ENCODE measurements at places on chromosomes 1 and 21.

- no peak for DNase-seq
Observed at GRCh38 chr21:26753822-26754221, 91.4 kb downstream of the ADAMTS1 start.

DNA sequence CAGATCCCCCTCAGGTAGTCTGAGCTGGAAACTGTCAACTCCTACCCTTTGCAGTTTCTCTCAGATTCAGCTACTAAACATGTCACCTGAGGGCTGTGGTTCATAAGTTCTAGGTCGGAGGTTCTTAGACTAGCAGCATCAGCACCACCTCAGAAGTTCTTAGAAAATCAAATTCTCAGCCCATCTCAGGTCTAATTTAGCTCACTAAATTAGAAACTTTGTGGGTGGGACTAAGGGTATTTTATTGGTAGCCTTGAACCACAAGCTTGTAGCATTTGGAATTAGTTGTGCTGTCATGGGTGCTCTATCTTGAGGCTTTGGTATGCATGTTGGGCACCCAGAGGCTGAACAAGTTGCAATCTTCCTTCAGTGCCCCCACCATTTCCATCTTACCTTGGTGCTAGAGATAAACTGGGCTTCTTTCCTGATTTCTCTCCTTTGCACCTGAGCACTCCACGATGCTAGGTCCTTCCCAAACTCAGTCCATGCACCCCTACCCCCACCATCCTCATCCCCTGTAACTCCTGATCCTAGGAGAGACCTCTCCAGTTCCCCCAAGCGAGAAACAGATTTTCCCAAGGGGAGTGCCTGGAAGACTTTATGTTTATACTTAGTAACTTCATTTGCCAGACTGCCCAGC lies 54.2 kb downstream of the S1PR1 start:
- DNase-seq, result no peak

- no peak for DNase-seq
Observed at GRCh38 chr1:60224523-60224922, 151.0 kb upstream of the C1orf87 start.

DNA sequence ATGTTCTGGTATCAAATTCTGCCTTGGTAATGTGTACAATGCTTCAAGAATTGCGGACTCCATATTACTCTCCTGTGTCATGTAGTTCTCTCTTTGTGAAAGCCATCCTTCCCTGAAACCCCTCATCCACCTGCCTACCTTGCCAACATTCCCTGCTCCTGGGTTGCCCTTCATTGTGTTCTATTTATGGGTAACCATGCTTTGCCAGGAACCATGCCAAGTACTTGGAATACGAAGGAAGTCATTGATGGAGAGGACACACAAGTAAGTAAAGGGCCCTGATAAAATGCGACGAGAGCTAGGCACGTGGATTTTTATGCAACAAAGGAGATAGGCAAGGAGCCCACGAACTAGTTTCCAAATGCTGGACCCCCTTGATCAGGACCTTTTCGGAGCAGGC lies 300.8 kb downstream of the DISC1 start:
- no peak for DNase-seq

- no peak for DNase-seq
Observed at GRCh38 chr1:147272042-147272441, 29.6 kb downstream of the CHD1L start.

GRCh38 chr1:207910591-207911354 lies at the start of gene CD34:
Gene CD34, minus strand, starts transcription at chr1:207911125. Its CDS starts 45 bp downstream, at chr1:207911080.
- DNase-seq, result peak; percentile 94

GRCh38 chr1:1629430-1630190 lies 2.4 kb upstream of the MMP23B start:
- DNase-seq, result peak; percentile 29

DNA sequence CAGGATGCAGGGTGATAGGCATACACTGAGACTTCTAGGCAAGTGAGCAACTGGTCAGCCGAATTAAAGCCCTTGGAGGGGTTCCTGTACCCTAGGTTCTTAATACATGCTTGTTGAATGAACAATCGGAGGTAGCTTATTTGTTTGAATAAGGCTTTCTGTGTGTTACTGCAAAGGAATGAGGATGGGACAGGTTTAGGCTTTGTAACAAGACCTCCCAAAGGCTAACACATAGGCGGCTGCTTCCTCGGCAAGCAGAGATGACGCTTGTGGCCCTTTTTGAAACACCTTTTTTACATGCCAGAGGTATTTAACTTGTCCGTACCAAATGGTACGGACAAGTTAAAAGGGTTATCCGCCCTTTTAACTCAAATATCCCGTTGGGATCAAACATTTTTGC lies 511.6 kb downstream of the KIF26B start:
- no peak for DNase-seq

DNA sequence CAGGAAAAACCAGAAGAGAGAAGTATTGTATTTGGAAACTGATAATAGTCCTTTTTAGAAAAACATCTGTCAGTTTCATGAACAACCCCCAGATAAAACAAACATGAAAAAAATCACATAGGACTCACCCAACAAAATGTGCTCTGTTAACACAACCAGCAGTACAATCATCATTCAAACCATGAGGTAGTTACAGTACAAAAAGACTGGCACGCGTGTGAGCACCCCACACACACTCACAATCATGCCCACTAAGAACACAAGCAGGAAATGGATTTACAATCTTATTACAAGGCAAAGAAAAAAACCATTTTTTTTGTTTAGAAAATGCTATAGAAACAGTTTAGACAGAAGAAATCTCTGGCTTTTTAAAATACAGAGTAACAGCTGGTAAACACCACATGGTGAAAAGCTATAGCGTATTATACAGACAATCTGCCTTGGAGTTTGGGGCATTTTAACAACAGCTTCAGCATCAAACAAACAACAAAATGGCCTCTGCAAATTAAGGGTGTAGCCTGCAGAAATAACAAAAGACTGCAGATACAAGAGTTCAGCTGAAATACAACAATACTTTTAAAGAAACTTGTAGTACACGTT lies 180.0 kb downstream of the CDC7 start:
- no peak for DNase-seq

DNA sequence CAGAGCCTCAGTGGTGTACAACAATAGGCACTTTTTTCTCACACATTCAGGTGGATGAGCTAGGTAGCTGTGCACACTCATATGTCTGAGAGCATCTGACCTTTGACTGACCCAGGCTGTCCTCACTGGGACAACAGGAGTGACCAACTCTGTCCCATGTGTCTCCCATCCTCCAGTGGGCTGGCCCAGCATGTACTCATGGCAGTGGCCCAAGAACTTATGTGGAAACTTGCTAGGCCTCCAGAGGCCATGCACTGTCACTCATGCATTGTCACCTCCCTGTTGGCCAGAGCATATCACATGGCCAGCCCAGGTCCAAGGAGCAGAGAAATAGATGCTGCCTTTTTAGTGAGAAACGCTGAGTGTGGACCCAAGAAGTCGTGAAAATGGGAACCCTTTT lies 158.8 kb downstream of the IGSF21 start:
- no peak for DNase-seq

DNA sequence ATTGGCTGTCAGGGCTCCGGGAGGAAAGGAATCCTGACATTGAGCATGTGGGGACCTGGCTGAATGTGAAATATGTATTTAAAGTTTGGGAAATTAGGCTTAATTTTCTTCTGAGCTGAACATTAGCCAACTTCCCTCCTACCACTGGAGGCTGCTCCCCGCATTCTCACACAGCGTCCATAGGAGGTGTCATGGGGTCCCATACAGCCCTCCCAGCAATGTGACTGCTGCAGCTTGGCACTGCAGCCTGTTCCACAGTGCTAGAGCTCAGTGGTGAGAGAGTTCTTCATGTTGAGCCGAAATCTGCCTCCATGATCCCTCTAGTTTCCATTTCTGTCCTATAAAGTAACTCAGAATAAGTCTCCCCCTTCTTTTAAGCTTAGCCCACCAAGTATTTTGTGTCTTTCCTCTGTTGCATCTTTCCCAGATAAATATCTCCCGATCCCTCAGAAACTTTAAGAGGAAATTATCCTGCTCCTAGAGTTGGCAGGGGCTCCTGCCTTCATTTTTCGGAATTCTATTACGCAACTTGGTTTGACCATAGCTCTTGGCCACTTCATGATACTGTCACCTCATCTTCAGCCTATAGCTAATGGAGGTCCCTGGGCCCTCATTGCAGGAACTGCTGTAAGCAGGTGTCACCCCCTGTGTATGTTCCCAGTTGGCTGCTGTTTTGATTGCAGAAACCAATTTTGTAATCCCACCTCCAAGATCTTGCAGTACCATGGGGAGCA lies 2.0 kb downstream of the FCRL6 start:
- no peak for DNase-seq

DNA sequence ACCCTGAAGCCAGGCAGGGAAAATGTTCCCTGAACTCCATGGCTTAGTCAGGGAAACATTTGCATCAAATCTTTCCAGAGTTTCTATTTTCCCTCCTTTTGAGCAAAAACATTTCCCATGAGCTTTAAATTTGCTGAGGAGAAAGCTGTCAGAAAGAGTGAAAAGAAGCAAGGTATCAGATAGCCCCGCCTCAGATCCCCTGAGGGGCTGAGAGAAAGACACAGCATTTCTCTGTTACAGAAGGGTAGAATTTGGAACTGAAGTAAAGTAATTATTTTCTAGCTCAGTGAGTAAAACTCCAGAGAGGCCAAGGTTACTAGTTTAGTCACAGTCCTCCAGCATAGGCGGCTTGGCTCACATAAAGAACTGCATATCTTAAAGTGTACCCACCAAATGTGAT lies 10.6 kb downstream of the FMO1 start:
- DNase-seq, result no peak

- no peak for DNase-seq
Observed at GRCh38 chr1:60113596-60113995, 40.0 kb upstream of the C1orf87 start.

GRCh38 chr1:183270541-183271141 lies 84.6 kb downstream of the LAMC2 start:
- peak; percentile 82 for DNase-seq

- DNase-seq, result no peak
Observed at GRCh38 chr1:165116171-165116570, 240.3 kb downstream of the LMX1A start.

DNA sequence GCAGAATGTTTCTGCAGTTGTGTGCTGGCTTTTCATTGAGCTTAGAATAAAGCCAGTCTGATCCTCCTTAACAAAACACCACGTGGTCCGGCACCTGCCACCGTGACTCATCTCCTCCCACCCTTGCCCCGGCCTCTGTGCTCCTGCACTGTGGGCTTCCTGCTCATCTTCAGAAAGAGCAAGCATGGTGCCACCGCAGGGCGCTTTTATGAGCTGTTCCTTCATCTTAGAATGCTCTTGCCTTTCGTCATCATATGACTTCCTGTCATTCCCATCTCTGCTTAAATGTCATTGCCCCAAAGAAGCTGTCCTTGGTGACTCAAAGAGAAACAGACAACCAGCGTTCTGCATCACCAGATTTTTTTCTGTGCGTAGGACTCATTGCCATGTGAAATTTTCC lies 117.8 kb downstream of the HHAT start:
- DNase-seq, result no peak

- no peak for DNase-seq
Observed at GRCh38 chr1:164337885-164338284, 221.1 kb upstream of the PBX1 start.

GRCh38 chr1:93078203-93078602 lies 880 bp upstream of the MTF2 start:
- DNase-seq, result no peak

DNA sequence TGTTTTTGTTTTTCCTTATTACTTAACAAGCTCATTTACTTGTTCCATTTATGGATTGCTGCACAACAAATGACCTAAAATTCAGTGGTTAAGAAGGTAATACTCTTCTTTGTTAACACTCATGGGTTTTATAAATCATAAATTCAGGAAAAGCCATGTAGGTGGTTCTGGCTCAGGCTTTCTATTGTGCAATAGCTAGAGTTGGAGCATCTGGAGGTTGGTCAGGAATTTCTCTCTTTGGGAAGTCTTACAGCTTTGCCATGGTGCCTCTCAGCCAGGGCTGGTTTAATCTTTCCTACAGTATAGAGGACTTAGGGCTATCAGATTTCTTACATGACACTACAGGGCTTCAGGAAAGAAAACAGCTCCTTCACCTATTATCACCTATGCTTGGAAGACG lies 1677.1 kb downstream of the KCNT2 start:
- no peak for DNase-seq

- DNase-seq, result no peak
Observed at GRCh38 chr1:156344409-156344808, 6.1 kb downstream of the TSACC start.

DNA sequence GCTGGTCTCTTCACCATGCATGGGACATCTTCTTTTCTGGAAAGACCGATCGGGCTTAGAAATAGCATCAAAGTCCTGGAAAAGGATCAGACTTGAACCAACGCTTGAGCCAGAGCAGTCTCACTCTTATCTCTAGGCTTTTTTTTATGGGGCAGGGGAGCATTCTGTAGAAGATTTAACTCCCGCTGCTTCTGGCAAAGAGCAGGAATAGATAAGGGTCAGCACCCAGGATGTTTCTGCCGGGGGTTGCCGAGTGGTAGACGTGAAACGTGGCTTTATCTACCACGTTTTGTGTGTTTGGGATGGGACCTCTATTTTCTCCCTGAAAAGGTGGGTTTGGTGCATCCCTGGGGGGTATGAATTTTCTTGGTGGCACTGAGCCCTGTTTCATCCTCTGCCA lies 18.8 kb downstream of the SPSB1 start:
- DNase-seq, result no peak

DNA sequence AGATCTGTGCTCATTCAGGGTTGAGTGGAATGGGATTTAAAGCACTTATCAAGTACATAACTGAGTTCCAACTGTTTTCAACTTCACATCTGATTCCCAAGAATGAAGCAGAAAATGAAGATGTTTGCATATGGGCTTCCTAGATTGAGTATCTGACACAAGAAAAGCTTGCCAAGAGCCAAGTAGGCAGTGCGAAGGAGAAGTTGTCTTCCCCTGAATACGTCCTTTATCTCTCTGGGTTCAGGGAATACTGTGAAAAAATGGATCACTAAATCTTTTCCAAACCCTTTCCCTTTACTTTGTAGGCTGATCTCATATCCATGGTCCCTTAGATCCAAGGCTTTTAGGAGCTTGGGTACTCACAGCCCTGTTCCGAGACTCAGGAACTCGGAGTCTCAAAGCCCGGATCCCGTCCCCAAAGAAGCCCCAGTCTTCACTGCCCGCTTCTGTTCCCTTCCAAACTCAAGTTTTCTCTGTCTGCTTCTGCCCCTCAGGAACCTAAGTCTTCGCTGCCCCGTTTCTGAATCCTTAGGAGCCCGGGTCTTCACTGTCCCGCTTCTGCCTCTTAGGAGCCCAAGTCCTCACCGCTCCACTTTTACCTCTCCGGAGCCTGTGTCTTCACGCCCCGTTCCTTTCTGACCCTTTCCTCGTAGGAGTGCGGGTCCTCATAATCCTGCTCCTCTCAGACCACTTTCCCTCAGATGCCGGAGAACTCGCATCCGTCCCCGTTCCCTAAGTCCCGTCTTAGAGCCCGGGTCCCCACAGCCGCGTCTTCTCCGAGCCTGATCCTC lies 616 bp downstream of the TAF12 start:
- DNase-seq, result no peak

Data from right cardiac atrium (tissue), 5 donors.